CD4-positive, alpha-beta T cell treated with Interleukin-21 for 1 hour (primary cell): ENCODE measurements at places on chromosomes 16 and 17.

DNA sequence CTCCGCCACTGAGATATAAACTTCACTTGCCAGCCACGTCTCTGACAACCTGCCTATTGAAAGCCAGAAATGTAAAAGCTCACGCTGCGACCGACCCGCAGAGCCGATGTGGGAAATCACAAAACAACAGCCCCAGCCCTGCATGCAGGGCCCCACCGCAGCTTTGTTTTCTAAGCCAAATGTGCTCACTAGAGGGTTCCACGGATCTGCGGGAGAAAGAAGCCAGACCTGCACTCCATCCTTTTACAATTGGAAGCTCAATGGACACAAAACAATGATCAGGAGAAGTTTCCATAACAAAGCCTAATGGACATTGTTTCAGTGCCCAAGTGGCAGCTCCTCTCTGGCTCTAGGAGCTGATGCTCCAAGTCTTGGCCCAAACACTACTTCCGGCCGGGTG lies 33.1 kb downstream of the WIPI1 start:
- no peak for DNase-seq

- DNase-seq: no peak
Measured at GRCh38 chr16:66028510-66029216, 337.8 kb upstream of the CDH5 start.

DNA sequence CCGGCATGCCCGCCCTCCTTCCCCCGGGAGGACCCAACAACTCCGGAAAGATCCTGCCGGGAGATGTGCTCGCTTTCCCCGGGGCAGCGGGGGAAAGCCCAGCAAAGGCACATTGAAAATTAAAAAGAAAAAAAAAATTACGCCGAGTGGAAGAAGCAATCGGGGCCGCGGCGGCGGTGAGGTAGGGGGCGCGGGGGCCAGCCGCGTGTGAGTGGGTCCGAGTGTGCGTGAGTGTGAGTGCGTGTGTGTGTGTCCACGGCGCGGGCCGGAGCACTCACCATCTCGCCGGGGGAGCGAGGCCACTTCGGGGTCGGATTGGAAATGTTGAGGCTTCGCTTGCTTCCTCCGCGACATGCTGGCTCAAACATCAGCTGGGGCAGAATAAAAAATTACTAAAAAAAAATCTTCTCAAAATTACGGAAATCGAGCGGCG lies at the start of gene SALL1:
Gene SALL1 (minus strand): TSS at position 383 of the 433 bp plus-strand sequence. CDS start 29 bp downstream, at position 354.
- no peak for DNase-seq

- no peak for DNase-seq
Measured at GRCh38 chr17:862582-862981, 80.4 kb downstream of the MRM3 start.

DNA sequence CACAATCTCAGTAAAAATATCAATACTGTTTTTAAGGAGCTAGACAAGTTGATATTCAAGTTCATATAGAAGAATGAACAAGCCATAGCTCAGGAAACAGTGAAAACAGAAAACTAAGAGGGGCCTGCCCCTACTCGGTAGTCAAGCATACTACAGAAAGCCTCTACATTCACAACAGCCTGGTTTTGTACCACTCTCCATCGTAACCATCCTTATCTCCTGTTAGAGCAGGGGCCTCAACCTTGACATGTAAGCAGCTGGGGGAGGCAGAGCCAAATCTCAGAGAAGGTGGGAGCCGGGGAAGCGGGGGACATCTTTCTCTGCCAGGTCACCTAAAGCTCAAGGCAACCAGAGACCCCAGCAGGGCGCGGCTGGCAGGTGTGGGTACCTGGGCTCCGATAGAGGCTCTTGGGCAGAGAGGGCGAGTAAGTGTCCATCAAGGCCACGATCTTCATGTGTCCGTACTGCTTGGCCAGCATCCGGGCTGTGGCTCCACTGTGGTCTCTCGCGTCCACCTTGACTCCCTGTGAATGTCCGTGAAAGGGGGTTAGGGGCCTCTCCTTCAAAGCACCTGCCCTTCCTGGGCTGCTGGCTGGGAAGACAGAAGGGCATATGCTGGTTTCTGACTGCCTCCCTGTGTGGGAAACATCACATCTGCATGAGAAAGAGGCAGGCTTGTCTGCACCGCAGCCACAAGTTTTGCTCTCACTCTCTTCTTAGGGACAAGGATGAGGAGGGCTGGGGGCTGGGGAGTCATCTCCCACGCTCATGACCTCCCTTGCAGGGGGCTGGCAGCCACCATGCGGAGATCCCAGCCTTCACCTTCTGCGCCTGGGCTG lies 20.2 kb downstream of the ANKS3 start:
- DNase-seq: no peak
